ENCODE measurements at places on chromosomes 2 and 18.

DNA sequence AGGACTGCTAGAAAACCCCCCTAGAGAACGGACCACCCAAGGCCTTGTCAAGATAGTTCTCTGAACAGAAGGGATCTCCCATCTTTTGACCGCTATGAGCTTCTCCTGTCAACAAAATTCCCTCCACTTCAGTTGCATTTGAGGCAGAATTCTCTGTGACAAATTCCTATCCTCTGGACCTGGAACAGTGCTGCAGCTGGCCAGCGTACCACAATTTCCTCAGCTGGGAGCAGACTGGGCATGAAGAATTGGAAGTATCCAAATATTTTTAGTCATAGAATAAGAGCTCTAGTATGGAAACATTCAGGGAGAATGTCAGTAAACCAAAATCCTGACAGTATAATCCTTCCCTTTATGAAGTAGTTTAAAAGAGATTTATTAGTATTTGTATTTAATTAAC lies 147.1 kb upstream of the BOD1L2 start:
- no peak for DNase-seq

GRCh38 chr2:210901326-210901725 lies 344.9 kb downstream of the CPS1 start:
- DNase-seq: no peak

GRCh38 chr18:35167857-35168256 lies 73.0 kb upstream of the ZNF397 start:
- DNase-seq: no peak

DNA sequence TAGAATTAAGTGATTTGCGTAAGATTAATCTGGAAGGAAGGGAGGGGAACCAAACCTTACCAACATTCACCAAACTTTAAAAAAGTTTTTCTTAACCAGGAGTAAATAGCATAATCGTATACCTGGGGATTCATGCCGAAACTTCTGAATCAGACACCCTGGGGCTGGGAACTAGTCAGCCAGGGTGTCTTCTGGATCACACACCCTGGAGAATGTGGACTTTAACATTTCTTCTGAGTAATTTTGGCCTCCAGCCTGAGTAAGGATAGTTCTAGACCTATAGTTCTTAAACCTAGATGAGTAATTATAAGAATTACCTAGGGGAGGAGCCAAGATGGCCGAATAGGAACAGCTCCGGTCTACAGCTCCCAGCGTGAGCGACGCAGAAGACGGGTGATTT lies 44.1 kb upstream of the MEIS1 start:
- DNase-seq: no peak

DNA sequence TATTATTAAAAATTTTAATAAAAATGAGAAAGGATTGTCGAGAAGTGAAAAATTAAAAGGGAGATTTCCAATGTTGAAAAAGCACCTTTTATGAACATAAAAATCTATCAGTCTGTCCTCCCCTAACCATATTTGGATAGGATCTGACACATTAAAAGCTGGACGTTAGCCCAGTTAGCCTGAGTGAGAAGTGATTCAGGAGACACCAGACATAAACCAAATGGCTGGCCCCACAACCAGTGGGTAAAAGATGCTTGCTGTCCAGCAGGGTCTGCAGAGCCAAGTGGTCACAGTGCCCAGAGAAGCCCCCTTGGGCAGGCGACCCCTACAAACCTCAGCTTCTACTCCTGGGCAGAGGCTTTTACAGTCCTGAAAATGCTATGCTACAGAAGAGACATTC lies 253.8 kb upstream of the LYPD1 start:
- no peak for DNase-seq

- DNase-seq: no peak
These were observed 160.6 kb downstream of the PRKCE start for GRCh38 chr2:45812011-45812500.

- no peak for DNase-seq
These were observed 37.6 kb upstream of the ITGA6 start for GRCh38 chr2:172389685-172390339.

DNA sequence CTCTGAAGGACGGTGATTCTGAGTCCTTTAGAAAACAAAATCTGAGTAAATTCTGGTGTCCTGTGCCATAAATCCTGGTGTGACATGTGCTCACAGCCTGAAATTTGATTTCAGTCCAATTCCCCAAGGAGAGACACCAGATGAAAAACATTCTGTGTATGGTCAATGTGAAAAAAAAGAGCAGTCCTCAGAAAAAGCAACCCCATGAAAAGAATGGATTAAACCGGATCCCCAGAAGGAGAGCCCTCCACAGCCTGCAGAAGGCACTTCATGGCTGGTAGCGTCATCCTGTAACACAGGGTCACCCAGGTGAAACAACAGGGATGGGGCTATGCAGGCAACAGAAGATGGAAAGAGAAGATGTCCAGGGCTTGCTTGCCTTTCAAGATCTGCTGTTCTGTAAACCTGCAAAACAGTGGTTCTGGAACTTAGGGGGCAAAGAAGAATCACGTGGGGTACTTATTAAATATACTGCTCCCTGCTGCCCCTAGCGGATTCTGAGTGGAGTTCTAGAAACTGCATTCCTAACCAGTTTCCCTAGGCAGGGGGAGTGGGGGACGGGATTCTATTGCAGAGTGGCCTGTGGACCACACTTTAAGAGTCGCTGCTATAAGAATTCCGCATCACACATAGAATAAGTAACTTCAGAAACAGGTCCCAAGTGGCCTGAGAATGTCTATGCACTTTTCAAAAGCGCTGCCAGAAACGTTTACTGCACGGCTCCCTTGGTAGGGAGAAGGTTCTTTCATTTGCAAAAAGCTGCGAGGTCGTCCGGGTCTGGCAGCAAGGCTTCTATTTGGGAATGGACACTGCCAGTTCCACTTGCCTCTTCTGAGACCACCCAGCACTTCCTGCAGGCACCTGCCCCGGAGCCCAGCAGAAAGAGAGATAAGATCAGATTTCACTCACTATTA lies 118.9 kb upstream of the ARL5A start:
- DNase-seq: no peak

DNA sequence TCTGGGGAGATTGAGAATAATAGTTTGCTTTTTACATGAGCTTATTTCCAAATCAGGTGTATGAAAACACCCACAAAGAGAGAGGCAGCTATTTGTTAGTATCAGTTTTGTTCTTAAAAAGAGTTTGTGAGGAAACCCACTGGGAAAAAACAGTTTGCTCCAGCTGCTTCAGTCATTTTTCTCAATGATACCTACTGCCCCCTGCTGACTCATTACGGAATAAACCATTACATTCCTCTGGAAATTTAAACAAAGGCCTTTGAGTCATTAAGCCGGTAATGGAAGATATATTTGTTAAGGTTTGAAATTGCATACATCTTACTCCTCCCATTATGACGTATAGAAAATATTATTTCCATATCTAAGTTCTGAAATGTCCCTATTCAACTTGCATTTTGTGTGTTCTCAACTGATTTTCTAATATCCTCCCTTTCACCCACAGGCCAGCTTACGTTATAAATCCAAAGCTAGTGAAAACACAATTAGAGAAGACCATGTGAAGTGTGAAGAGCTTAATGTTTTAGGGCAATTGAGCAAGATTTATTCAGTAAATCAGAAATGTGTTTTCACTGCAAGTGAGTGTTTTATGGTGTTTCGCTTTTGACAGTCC lies 761.6 kb downstream of the DSC3 start:
- DNase-seq: peak; percentile 13

Data from dorsolateral prefrontal cortex (tissue), 122 donors.